ENCODE measurements at places on chromosomes 1 and 21.

DNA sequence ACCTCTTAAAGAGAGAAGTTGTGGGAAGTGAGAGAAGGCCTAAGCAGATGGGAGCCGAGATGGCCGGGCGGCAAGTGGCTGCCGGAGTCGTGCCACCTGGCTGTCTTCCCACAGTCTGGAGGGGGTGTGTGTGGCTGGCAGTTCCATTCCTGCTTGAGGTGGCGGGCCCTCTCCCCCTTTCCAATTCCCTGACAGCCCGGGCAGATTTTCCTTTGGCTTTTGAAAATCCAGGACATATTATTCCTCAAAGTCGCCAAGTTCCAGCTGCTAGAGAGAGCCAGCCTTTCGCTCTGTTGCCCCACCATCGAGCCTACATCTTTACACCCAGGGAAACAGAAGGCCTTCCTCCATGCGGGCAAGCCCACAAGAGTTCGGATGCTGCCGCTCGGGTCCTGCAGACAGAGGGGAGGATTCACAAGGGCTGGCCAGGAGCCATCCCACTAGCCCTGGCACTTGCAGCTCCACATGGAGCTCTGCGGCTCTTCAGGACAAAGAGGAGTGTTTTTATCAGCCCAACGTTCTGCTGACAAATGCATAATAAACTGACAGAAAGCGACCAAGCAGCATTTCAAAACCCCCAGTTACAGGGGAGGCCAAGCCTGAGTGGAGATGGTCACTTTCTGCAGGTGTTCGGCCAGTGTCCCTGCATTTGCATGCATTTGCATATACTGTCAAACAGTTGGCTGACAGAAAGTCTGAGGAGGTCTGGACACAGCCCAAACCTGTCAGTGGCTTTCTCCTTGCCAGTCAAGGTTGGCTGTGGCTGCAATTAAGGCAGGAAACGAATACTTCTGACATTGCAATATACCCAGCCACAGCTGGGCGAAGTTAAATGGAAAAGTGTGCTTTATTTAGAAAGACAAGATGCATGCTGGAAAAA is 45.9 kb downstream of the OLIG1 start:
- DNase-seq, result no peak

DNA sequence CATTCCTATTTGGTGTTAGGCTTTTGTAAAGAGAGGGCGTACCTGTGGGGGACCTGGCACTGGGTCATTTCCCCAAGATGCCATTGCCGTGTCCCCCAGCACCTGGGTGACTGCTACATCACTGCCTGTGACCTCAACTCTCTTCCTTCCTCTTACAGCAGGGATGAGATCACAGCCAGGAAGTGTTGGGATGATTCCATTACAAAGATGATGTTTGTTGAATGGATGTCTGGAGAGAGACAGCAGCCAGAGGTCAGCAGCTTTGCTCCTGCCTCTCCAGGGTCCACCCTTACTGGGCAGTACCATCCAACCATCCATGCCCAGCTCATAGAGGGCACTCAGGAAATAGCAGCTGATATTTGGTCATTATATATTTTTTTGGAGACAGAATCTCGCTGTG is 35.1 kb downstream of the TMEM51 start:
- no peak for DNase-seq

DNA sequence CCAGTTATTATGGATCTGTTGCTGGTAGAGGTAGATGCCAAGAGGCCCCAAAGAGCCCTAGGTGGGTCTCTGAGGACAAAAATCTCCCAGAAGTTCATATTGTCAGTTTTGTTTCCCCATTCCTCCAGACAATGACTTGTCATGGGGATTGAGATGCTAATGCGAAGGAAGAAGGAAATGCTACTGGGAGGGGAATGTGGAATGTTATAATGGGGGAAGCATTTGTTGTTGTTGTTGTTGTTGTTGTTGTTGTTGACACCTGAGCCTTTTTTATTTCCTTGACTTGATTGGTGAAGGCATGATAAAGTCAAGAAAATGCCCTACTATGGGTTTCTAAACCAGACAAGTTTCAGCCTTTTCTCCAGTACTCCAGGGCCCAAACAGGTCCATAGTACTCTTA is 108.9 kb downstream of the BEND5 start:
- DNase-seq, result no peak

DNA sequence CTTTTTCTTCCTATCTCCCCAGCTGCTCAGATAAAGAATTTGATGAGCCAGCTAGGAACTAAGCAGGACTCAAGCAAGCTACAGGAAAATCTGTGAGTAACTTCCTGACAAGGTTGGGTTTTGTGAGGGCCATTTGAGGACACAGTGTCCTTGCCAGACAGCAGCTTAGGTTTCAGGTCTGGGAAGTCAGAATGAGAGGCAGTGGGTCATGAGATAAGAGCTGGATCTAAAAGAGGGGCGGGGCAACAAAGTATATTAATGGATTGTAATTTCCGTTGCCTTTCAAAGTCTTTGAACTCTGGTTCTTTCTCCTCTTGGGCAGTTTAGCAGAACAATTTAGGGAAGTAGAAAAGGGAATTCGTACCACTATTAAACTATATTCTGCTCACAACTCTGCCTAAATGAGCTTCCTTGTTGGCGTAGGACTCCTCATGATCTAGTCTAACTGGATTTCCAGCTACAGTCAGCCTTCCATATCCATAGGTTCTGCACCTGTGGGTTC is 16.6 kb downstream of the STX12 start:
- no peak for DNase-seq

DNA sequence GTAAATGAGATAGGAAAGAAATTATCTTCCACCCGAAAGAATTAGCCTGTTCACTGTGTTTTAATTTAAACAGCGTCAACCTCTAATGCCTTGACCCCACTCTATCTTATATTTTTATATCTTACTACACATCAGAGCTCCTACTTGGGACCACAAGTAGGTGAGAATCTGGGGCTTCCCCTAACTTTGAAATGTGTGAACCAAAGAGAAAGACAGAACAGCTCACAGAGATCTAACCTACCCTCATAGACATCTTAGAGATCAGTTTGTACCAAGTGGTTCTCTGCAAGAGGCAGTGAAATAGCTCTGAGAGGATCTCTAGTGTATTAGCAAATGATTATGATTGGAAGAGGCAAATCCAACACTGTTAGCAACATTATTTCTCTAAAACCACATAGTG is 31.0 kb upstream of the IFI16 start:
- DNase-seq, result no peak

- DNase-seq, result no peak
Measured at GRCh38 chr1:21911205-21912001, 25.7 kb downstream of the HSPG2 start.

GRCh38 chr1:67838180-67838910 is 5.1 kb upstream of the GNG12 start:
- peak; percentile 20 for DNase-seq

- DNase-seq, result no peak
Measured at GRCh38 chr1:228093050-228093906, 9.8 kb downstream of the C1orf35 start.

DNA sequence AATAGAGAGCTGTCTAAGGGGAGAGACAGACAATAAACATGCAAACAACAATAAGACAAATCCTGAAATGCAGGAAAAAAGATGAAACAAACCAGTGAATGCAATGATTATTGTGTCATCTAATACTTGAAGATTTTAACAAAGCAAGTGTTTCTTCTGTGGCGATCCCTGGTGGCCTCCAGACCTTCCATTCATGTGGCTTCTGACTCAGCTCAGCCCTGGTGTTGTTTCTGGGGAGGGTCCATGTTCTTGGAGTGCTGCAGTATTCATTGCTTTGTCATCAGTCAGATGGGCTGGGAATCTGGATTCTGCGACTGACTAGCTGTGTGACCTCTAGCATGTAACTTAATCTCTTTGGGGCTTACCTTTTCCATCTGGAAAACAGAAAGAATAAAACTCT is 1.5 kb upstream of the C2CD4D start:
- no peak for DNase-seq

DNA sequence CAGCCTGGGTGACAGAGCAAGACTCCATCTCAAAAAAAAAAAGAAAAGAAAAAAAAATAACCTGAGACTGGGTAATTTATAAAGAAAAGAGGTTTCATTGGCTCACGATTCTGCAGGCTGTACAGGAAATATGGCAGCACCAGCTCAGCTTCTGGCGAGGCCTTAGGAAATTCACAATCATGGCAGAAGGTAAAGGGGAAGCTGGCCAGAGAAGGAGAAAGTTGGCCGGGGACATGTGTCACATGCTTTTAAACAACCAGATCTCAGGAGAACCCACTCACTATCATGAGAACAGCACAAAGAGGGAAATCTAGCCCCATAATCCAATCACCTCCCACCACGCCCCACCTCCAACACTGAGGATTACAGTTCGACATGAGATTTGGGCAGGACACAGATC is 125.3 kb downstream of the DISP1 start:
- DNase-seq, result no peak

DNA sequence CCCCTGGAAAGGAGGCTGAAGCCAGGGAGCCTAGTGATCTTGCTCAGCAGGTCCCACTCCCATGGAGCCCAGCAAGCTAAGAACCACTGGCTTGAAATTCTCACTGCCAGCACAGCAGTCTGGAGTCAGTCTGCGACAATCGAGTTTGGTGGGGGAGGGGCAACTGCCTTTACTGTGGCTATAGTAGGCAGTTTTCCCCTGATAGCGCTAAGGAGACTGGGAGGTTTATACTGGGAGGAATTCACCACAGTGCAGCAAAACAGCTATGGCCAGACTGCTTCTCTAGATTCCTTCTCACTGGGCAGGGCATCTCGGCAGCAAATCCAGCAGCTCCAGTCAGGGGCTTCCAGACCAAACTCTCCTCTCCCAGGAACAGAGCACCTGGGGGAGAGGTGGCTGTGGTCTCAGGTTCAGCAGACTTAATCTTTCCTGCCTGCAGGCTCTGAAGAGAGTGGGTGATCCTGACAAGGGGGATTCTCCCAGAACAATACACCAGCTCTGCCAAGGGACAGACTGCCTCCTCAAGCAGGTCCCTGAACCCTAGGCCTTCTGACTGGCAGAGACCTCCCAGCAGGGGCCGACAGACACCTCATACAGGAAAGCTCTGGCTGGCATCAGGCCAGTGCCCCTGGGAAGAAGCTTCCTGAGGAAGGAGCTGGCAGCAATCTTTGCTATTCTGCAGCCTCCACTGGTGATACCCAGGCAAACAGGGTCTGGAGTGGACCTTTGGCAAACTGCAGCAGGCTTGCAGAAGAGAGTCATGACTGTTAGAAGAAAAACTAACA is 548.5 kb upstream of the NEGR1 start:
- no peak for DNase-seq

- no peak for DNase-seq
Measured at GRCh38 chr1:113434081-113434873, 44.0 kb downstream of the MAGI3 start.

- no peak for DNase-seq
Measured at GRCh38 chr1:2596530-2597333, 10.2 kb downstream of the PRXL2B start.

DNA sequence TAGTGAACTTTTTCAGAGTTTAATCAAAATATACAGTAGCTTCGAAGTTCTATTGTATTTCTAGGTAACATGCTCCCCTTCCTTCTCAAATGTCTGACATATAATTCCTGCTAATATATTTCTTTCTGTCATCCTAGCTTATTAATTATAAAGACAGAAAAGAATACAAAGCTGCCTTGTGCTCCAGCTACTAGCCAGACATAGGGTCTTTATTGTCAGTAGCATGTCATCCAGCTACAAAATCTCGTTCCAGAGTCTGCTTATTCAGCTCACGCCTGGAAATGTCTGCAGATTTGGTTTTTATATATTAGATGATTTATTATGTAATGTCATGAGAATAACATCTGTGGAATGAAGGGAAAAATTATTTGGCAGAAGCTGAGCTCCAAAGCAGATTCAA is 1102.8 kb downstream of the BRINP3 start:
- DNase-seq, result no peak

DNA sequence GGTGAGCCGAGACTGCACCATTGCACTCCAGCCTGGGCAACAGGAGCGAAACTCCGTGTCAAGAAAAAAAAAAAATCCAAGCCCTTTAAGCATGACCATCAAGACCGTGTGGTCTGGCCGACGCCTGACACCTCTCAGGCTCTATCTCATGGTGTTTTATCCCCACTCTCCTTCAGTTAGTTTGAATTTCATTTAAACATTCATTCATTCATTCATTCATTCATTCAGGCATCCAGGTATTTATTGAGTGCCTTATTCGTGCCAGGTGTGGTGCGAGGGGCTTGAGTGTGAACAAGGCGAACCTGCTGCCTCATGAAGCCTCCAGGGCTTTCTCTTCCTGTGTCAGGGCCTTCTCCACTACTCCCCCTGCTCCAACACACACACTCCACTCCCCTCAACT is 22.6 kb upstream of the OPRD1 start:
- no peak for DNase-seq

- no peak for DNase-seq
Measured at GRCh38 chr1:153431928-153432327, 15.6 kb downstream of the S100A7A start.

Data from AG09309 (cell line).